GM12891 (cell line): ENCODE measurements at places on chromosomes 2 and 18.

- DNase-seq, result no peak
These were observed 245.0 kb upstream of the RND3 start for GRCh38 chr2:150732491-150732890.

DNA sequence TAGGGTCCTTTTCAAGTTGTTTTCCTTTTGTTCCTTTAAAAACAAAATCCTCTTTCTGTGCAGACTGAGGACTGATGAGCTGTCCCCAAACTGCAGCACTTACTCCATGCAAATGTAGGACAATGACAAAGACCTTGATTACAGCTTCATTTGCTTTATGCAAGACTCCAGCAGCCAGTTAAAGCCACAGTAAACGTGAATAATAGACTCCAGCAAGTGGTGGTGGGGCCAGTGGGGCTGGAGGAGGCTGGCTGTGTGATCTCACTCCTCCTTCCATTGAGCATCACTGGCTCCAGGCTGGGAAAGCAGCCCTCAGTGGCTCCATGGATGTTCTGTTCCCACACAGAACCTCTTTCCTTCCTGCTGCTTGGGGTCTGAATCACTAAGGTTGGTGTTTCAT lies 306.0 kb upstream of the CELF4 start:
- DNase-seq, result no peak

GRCh38 chr2:33443274-33443829 lies 33.1 kb upstream of the RASGRP3 start:
- DNase-seq, result no peak

DNA sequence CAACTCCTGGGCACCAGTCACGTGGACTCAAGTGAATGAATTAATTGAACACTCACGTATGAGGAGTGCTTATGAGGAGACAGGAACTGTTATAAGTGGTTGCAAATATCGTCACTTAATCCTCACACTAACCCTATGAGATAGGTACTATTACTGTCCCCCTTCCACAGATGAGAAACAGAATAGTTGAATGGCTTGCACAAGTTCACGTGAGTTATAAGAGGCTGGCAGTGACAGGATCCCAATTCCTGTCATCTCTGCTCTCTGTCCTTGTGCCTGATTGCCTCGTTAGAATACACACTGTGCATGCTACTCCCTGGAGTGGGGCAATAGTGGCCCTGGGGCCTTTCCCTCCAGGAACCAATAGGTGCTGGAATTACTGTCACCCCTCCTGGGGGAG lies 253.5 kb downstream of the DYSF start:
- DNase-seq, result no peak

DNA sequence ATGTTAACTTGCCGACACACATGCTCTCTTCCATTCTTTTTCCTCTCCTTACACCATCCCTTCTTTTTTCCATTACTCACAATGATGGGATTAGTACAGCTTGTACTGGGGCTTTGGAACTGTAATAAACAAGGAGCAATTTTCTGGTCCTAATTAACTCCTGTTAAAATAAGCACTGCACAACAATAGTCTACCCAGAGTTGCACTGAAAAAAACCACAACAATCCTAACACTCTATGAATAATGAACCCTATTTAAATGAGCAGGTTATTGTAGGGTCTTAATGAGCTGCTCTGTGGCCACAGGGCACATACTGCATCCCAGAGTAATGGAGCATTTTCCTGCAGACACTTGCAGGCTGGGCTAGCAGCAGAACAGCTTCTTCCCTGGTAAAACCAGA lies 380.3 kb downstream of the NRXN1 start:
- no peak for DNase-seq

DNA sequence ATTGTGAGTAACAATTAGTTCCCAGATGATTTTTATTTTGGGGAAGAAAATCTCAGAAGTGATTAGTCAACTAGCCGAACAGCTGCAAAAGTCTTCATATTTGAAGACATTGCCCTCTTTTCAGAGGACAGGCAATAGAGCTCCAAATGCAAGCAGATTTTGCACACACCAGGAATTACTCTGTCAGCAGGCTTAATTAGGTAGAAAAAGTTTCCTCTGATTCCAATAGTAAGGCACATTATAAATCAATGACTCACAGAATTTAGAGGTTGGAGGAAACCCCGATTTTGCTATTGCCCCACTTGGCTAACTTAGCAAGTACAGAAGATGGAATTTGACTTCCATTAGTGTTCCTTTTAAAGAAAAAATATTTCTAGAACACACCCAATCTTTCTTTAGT lies 30.7 kb upstream of the SCN1A start:
- no peak for DNase-seq

DNA sequence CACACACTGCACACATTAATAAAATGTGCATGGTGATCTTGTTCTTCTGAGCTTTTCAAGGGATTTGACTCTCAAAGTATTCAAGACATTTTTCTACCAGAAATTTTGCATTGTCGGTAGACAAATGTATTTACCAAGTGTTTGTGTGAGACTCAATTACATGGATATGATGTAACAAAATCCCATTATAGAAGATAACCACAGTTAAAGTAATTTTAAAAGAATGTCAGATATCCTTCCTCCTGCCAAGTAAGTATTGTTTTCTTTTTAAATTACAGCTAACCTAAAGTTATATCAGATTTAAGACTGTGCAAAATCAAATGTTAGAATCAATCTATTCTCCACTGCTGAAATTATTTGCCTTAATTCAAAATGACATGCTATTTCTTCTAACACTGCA lies 1344.5 kb upstream of the CHAC2 start:
- no peak for DNase-seq

DNA sequence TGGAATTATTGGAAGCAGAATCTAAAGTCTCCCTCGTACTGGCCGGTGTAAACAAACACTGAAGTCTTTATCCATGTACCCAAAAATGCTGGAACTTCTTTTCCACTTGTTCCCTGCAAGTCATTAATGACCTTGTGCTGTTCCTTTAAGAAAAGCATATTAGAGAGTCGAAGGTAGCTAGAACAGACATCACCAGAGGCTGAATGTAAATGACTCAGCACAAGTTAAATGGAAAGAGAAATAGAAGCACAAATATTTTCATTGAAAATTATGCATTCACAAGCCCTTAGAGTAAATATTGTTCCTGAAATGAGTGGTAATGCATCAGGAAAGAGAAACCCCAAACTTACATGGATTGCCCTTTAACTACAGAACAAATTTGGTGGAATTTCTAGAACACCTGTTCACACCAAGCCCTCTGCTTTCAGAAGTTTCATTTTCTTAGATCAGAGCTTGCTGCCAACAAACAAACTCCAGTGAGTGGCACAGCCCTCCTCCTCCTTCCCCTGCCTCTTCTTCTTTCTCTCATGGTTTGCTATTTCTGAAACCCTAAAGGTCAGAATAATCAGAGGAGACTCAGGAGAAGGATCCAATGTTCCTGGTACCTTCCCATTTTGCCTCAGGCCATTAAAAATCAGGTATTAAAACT lies 264.3 kb downstream of the TXNL1 start:
- no peak for DNase-seq

GRCh38 chr2:188089901-188090300 lies 201.8 kb upstream of the GULP1 start:
- DNase-seq, result no peak

DNA sequence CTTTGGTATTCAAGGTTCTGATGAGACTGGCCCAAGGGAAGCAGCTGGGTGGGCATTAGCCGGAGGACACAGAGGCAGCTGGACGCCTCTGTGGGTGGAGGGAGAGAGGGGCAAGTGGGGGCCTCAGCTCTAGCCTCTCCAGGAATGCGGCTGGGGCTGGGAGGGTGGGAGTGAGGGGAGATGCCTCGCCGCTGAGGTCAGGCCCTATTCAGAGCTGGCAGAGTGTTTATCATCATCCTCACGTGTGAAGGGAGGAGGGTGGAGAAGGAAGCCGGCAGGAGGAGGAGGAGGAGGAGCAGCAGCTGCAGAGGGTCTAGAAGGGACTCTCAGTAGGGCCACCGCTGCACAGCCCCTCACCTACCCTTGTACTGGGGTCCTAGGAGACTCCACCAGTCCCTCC lies 43.1 kb downstream of the TNS1 start:
- no peak for DNase-seq

DNA sequence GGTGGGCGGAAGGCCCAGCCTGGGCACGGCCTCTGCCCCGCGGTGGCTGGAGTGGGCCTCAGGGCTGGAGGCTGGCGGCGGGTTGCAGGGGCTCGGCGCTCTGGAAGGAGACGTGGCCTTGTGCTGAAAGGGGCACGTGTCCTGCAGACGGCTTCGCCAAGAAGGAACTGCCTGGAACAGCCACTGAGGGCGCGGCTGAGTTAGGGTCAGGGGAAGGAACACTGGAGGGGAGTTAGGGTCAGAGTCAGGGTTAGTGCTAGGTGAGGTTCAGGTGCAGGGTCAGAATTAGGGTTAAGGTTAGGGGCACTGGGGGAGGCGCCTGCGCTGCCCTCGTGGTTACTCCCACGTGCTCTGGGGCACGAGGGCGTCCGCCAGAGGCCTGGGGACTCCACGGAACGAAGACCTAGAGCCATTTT lies 933 bp upstream of the ADNP2 start:
- DNase-seq, result no peak

- no peak for DNase-seq
These were observed 219.9 kb downstream of the SETBP1 start for GRCh38 chr18:44900627-44901026.

DNA sequence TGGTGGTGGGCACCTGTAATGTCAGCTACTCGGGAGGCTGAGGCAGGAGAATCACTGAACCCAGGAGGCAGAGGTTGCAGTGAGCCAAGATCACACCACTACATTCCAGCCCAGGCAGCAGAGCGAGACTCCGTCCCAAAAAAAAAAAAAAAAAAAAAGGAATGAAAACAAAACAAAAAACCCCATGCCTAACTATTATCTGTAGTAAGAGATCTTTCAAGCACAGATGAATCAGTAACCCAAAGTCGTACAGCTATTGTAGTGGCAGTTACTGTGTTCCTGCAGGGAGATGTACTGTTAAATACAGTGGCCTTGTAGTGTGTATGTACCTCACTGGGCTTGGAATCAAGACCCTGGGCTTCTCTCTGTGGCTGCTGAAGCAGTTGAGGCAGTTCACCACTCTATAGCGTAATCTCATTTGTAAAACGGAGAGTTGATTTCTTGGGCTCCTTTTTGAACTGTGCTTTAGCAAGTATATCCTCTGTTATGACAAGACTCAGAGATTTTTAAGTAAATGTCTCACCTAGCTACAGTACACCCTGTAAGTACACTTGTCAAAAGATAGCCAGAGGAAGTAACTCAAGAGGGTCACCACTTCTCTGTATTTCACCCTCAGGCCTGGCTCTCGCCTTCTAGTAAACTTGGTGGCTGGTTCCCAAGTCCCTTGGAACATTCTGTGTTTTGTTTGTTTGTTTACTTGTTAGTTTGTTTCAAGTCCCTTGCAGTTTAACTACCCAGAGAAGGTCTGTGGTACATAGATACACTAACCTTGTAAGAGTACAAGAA lies 109.6 kb upstream of the FOSL2 start:
- no peak for DNase-seq

GRCh38 chr2:62197011-62197924 lies 1.4 kb downstream of the B3GNT2 start:
- DNase-seq, result no peak

DNA sequence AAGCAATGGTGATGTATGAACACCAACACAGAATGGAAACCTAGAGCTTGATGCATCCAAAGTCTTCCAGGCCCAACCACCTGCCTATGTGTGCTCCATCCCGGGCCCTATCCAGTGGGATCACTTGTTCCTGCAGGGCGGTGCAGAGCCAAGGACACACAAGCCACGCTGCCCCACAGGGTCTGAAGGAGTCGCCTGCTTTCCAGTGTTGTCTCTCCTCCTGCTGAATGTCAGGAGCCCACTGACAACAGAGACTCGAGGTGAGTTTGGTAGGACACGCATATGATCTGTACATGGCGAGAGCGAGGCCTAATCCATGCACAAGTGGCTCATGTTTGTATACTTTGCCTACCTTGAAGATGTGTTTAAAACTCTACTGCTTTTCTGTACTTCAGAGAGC lies 70.9 kb upstream of the FHL2 start:
- DNase-seq, result no peak

DNA sequence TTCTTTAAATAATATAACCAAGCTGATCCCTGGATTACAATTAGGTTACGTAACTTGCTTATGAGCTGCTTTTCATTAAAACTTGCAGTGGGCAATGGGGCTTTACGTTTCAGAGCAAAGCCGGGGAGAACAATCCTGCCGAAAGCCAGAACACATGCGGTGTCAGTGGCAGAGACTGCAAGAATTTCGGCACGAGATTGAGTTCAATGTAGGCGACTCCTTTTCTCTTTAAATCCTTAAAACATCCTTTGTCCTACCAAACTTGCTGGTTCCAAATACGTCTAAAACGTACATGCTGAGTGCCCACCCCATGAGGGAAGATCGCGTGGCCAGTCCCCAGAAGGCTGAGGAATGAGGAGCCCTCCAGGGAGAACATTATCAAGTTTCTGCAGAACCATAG lies 36.8 kb upstream of the NCOA1 start:
- DNase-seq, result no peak

DNA sequence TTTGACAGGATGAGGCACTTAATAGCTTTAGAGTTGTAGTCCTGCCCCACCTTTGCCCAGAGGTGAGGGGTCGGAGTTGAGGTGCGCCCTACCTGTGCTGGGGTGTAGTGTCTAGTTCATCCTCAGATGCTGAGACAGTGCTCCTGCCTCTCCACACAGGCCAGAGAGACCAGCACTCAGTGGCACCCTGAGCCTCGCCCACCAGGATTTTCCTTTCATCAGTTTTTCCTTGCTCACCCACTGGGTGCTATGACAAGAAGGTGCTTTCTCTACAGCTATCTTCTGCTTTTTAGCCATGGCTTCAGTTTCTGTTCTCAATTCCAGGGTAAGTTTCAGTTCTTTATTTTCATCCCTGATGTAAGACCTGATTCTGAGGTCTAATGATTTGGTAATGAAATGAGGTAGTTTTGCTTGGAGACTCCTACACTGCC lies 16.8 kb upstream of the TMEM131 start:
- DNase-seq, result peak; percentile 20

GRCh38 chr2:2812117-2812516 lies 481.0 kb upstream of the MYT1L start:
- DNase-seq, result no peak

DNA sequence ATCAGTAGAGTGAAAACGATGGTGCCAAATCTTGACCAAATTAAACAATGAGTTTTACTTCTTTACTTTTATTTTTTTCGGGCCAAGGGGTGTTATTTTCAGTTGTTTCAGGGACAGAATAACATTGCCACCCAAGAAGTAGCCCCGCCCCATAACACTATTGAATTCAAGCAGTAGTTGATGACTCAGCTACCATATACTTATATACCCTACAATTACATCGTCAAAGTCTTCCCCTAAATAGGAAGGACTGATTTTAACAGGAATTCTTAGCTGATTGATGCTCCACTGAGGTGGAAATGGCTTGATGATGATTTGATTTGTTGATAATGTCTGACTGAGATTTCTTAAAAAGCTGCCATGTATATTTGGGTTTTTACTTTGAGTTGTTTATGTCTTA lies 24.7 kb downstream of the LYPD6B start:
- no peak for DNase-seq

- no peak for DNase-seq
These were observed 27.3 kb downstream of the PDIA6 start for GRCh38 chr2:10785260-10785659.

- DNase-seq, result no peak
These were observed 30.4 kb downstream of the EPAS1 start for GRCh38 chr2:46327627-46328026.
